Fibroblast of skin of right quadriceps (primary cell): ENCODE measurements at places on chromosomes 11 and 22.

DNA sequence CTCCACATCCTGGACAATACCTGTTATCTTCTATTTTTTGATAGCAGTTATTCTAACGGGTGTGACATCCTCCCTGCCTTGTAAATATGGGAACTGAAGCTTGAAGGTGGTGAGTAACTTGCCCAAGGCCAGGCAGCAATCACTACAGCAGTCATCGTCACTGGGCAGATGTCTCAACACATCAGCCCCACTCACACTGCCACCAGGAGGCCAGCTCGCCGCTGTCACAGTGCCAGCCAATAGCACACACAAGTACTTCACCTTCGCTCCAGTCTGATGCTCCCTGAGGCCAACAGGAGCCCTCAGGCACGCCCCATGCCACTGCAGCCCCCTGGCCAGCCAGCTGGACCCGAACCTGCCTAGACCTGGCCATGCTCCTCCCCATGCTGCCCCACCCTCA is 4.9 kb upstream of the TTLL1 start:
- no peak for DNase-seq

DNA sequence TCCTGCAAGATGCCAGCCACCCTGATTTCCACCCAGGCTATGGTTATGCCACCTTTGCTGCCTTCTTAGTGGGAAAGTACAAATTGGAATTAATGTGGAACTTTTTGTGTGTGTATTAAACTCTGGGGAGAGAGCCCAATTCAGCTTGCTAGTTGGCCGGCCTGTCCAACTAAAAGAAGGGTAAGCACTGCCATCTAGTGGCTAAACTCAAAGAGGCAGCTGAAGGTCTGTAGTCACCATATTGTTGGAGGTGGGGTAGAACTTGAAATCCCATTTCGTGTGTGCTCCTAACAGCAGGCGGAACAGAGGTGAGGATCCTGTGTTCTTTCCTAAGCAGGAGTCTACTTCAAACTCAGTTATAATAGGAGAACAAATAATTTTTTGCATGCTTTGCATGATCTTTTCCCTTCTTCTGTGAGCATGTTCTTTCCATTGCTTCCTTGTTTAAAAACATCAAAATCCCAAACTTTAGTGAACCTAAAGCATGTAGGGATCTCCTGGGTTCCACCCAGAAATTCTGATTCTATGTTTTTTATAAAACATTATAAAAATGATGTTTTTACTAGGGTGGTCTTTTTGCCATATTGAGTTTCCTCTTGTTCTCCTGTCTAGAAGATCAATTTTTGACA is 138.8 kb upstream of the SORL1-AS1 start:
- DNase-seq: peak; percentile 71

DNA sequence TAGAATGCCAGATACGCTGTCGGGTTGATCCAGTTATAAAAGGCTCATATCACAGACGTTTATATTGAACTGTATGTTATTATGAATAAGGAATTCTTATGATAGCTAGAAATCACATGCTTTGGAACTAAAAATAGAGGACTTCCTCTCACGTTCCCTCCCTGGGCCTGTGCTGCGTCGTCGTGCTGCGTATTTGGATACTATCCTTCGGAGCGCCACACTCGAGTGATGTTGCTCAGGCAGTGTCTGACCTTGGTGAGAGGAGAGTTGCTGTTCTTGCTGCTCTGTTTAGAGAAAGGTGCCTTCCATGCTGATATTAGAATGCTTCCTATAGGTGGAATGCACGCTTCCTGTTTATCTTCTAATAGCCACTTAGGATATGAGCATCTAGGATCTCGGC is 20.2 kb upstream of the ST14 start:
- no peak for DNase-seq

DNA sequence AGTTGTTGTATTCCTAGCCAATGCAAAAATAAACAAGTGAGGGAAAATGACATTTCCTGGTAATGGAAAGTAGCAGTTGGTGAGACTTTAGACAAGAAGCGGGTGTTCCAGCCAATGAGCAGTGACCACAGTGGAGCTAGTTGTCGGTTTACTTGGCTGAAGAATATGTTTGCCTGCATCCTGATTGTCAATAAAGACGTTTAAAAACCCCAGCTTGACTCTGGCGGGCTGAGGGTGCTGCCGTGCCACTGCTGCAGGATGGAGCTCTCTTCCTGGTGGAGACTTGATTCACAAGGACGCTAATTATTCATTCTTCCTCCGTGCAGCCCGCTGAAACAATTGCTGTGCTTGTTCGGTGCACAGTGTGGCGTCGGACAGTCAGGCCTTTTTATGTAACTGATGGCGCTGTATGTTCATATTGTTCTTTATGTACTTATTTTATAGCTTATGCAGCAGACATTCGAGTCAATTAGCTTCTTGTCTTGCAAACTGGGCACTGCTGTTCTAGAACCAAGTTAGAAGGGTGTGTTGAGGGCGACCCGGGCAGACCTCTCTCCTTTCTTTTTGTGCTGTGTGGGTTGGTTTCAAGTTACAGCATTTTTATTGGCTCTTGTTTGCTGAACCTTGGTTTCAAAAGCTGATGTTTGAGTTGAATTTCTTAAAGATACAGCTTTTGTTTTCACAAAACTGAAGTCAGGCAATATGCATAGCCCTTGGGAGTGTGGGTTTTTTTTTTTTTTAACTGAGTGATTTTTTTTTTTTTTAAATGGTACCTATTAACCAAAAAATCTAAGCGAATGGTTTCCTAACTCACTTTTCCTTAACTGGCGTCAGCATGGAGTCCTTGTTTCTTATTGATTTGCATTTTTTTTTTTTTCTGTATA is 153.9 kb downstream of the TEAD1 start:
- DNase-seq: peak; percentile 74

GRCh38 chr11:61699737-61700160 is 19.6 kb downstream of the DAGLA start:
- DNase-seq: no peak

DNA sequence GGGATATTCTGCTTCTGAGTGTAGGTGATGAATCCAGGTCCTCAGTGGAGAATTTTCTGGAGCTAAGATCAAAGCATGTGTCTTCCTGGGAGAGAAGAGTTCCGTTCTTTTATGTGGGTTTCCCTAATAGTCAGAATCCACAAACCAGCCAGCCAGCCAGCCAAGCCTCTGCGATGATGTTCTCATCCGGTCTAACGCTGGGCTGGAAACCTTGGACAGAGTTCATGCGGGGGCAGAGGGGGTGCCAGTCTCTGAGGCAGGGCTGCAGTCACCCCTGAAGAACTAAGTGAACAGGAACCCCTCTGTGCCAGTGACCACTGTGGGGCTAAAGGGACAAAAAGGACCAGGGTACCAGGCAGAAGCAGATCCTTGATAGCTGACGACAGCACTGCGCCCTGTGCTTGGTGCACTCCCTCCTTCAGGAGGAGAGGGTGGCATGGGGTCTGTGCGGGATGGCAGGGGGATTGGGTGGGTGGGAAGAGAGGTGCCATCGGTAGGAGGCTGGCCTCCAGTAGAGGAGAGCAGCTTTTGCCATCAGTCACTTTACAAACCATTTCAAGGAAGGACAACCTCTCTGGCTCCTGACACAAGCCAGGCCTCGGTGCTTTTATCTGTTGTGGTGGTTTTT is 27.1 kb downstream of the ADAMTS15 start:
- DNase-seq: no peak
